ENCODE measurements at places on chromosomes 1 and 21.
A peak's percentile ranks its signal among the peaks of the same experiment; 100 is the strongest.

GRCh38 chr1:235545292-235545930 lies 41.2 kb upstream of the B3GALNT2 start:
- DNase-seq: peak; percentile 23

DNA sequence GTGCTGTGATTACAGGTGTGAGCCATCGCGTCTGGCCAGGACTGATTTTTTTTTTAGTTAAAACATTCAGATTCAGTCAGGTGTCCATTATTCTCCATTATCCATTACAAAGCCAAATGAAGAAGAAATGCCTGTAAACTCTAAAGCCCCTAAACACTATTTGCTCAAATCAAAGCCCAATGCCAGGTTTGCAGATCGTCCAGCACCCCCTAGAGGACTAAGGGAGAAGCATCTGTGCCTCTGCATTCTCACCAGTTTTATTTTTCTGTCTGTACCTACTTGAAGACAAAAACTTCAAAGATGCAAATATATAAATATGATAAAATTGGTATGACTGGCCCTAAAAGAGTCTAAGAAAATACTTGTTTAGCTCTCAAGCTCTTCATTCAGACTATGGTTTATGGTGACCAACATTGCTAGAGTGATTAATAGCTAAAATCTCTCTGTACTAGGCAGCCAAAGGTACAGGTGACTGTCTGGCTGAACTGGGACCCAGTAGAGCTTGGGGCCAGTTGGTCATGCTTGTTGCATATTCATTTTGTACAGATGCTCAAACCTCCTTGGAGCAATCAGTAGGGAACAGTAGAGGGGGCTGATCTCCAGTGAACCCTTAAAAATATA lies 138.4 kb downstream of the SYT2 start:
- no peak for DNase-seq

GRCh38 chr1:26831546-26832248 lies 5.2 kb downstream of the ZDHHC18 start:
- DNase-seq: no peak

- peak; percentile 60 for DNase-seq
Observed at GRCh38 chr1:165637427-165637826, 6.4 kb downstream of the MGST3 start.

DNA sequence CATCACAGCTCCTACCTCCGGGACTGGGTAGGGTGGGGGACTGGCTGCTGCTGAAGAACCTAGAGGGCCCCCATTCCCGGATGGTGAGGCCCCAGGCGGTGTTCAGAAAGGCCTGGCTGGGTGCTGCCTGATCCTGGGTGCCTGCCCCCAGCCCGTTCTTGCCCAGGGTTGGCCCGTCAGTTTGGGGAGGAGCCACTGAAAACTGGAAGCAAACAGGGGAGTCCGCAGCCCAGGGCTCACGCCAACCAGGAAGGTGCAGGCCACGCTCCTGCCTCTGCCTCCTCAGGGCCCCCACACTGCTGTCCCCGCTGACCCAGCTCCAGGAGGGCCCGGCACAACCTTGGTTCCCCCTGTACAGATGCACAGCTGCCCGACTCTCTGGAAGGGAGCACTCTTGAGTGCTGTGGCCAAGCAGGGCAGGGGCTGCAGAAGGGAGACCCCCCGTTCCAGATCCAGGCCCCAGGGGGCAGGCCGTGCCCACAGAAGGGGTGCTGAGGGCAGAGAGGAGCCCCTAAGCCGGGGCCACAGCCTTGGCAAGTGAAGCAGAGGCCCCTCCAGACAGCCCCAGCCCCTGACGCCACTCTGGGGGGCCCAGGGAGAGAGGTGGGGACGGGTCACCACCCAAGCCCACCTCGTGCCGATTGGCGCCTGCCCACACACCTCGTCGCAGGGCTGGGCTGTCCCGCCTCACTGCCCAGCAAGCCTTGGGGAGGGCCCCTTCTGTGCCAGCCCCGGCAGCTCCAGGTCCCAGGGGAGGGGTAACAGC lies 5.5 kb downstream of the C1QTNF12 start:
- no peak for DNase-seq

Measured in trophoblast cell (in vitro differentiated cells and primary cell).